ENCODE measurements at places on chromosomes 2 and 18. TPM values are rescaled to one million over a fixed set of nuclear protein-coding genes. Genes with fewer than 3 reads are reported as not detected.

DNA sequence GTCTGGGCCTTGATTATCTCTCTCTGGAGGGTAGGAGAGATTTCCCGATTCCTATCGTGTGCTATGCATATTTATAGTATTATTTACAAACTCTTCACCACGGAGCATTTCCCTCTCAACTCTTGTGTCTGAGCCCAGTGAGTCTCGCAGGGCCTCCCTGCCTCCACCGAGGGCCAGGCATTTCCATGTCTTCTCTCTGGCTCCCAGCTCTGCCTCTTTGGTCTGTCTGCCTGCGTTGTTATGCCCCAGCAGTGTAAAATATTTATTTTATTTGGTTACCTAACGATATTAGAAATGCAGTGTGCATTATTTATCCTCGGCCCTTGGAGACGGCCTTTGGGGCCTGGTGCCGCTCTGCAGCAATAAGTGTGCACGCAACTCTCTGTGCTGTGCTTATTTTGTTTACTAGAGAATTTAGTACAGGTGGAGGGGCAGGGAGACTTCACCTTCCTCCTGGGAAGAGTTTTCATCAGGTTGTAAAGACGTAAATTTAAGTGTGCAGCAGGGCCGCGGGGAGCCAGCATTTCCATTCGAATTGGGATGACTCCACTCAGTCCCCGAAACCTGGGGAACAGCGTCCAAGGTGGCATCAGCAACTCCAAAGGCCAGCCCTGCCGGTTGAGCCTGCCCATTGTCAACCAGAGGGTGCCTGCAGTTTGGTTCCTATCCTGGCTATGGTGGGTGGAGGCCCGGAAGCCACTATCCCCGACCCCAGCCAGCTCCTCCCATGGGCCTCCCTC is 100.2 kb downstream of the PTGR3 start:
- DNase-seq = no peak
- H3K27me3 ChIP-seq = peaks cover 6% of the 10 kb centered on the region
- no peaks in the 10 kb centered on the region for H3K4me1 ChIP-seq
- H3K36me3 ChIP-seq = no peaks in the 10 kb centered on the region
- no peak overlapping the region for H3K27ac ChIP-seq

GRCh38 chr18:4360221-4360715 is 94.8 kb downstream of the DLGAP1 start:
- H3K27me3 ChIP-seq = no peaks in the 10 kb centered on the region
- H3K27ac ChIP-seq = no peak overlapping the region
- DNase-seq = no peak
- no peak overlapping the region for H3K4me3 ChIP-seq

- DNase-seq = peak; percentile 74
- H3K4me3 ChIP-seq = no peak overlapping the region
- H3K36me3 ChIP-seq = peaks cover 18% of the 10 kb centered on the region
- H3K27ac ChIP-seq = peak overlapping the region; percentile 64
- H3K27me3 ChIP-seq = no peaks in the 10 kb centered on the region
Measured at GRCh38 chr2:196719110-196719872, 79.8 kb downstream of the CCDC150 start.

GRCh38 chr2:132697556-132698205 is 27.7 kb upstream of the LYPD1 start:
- H3K27me3 ChIP-seq = no peaks in the 10 kb centered on the region
- H3K4me3 ChIP-seq = no peak overlapping the region
- H3K4me1 ChIP-seq = no peaks in the 10 kb centered on the region
- DNase-seq = no peak
- no peak overlapping the region for H3K27ac ChIP-seq
- H3K36me3 ChIP-seq = no peaks in the 10 kb centered on the region

Gene MAB21L4
- total RNA-seq = not detected

Gene WDR54
- 8.3 TPM for total RNA-seq
